ENCODE measurements at places on chromosomes 7 and 10.

GRCh38 chr10:7260412-7260900 lies 150.4 kb downstream of the SFMBT2 start:
- DNase-seq, result no peak

GRCh38 chr7:130286881-130287280 lies 6.1 kb upstream of the CPA4 start:
- DNase-seq, result no peak

DNA sequence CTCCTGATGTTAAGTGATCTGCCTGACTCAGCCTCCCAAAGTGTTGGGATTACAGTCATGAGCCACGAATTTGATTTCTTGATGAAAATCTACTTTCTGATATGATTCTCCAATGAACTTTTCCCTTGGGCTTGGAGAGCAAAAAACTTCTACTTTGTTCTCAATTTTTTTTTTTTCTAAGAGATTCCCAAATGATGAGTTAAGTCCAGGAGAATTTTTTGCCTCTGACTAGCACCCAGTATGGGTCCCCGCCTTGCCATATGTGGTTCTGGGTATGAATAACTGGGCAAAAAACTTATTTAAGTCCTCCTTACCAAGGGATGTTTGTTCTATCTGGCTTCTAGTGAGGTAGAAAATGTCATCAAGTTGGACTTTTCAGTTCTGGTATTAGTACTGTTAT lies 147.9 kb upstream of the LYZL1 start:
- DNase-seq, result no peak

GRCh38 chr7:159145490-159145855 lies 806 bp upstream of the VIPR2 start:
- no peak for DNase-seq

- DNase-seq, result no peak
Measured at GRCh38 chr7:42548816-42549611, 312.0 kb upstream of the GLI3 start.

- no peak for DNase-seq
Measured at GRCh38 chr7:5357951-5358350, 65.7 kb downstream of the TNRC18 start.

- no peak for DNase-seq
Measured at GRCh38 chr10:46198516-46198915, 88.3 kb upstream of the ANTXRL start.

- no peak for DNase-seq
Measured at GRCh38 chr10:117617659-117618058, 75.1 kb downstream of the EMX2 start.

- no peak for DNase-seq
Measured at GRCh38 chr10:102312683-102313082, 67.4 kb downstream of the GBF1 start.

- no peak for DNase-seq
Measured at GRCh38 chr7:43516581-43517342, 66.1 kb upstream of the STK17A start.

GRCh38 chr10:31927565-31927883 lies 1.1 kb downstream of the ARHGAP12 start:
- DNase-seq, result no peak

DNA sequence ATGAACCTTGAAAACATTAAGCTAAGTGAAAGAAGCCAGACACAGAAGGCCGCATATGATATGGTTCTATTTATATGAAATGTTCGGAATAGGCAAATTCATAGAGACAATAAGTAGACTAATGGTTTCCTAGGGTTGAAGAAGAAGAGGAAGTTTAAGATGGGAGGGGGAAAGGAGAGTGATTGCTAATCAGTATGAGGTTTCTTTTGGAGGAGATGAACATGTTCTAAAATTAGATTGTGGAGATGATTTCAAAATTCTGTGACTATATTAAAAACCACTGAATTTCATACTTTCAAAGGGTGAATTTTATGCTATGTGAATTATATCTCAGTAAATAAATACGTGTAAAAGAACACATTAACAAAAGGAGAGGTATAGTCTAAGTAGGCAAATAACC lies 176.4 kb upstream of the HPS1 start:
- DNase-seq, result no peak

GRCh38 chr7:39153647-39154046 lies 175.9 kb downstream of the POU6F2 start:
- DNase-seq, result no peak
